Trophoblast cell (in vitro differentiated cells and primary cell): ENCODE measurements at places on chromosomes 13 and 19.

GRCh38 chr19:5664515-5664914, 15.8 kb downstream of the MICOS13 start:
- DNase-seq, result no peak

- DNase-seq, result no peak
These were observed 11.3 kb upstream of the RFC3 start for GRCh38 chr13:33806470-33807248.

DNA sequence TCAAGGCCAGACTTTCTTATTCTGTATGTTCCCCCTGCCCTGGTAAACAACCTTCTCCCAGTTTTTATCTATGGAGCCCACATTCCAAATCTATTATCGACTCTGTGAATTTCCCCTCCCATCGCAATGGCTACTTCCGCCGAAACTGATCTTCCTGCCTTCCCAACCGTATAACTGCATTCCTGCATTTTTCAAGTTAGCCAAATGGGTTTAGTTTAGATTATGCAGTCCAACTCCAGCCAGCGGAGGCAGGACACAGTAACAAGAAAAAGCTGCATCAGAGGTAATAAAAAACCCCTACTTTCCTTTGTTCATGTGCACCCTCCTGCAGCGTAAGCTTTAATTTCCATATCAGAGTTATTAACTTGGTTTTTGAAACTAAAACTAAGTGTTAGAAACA, 112.2 kb upstream of the ZNF91 start:
- no peak for DNase-seq

DNA sequence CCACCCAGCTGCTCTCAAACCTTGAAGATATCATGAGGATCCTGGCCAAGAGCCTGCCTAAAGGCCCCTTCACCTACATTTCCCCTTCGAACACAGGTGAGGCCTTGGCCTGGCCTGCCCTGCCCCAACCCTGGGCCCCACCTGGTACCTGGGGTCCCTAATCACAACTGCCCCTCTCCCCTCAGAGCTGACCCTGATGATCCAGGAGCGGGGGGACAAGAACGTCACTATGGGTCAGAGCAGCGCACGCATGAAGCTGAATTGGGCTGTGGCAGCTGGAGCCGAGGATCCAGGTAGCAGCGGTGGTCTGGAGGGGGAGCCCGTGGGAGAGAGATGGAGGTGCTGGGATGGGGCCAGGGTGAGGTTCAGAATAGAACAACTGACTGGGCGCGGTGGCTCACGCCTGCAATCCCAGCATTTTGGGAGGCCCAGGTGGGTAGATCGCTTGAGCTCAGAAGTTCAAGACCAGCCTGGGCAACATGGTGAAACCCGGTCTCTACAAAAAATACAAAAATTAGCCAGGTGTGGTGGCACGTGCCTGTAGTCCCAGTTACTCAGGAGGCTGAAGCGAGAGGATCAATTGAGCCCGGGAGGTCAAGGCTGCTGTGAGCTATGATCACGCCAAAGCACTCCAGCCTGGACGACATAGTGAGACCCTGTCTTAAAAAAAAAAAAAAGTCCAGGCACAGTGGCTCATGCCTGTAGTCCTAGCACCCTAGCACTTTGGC, 17.5 kb downstream of the DDX39A start:
- DNase-seq, result no peak

DNA sequence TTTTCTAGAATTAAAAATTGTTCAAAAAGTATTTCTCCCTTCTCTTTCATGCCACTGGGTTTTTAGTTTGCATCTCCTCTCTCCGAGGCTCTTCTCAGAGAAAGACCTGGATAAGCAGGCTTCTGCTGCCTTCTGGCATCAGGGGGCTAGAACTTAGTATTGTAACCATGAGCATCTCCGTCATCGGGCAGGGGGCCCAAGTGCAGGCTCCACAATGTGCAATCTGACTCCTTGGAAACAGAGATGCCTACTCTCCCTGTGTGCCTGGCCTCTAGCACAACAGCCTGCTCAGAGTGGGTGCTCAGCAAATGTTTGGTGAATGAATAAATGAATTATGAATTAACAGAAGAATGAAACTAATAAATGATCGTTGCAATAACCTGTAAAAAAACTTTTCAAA, 45.6 kb upstream of the MTIF3 start:
- no peak for DNase-seq

DNA sequence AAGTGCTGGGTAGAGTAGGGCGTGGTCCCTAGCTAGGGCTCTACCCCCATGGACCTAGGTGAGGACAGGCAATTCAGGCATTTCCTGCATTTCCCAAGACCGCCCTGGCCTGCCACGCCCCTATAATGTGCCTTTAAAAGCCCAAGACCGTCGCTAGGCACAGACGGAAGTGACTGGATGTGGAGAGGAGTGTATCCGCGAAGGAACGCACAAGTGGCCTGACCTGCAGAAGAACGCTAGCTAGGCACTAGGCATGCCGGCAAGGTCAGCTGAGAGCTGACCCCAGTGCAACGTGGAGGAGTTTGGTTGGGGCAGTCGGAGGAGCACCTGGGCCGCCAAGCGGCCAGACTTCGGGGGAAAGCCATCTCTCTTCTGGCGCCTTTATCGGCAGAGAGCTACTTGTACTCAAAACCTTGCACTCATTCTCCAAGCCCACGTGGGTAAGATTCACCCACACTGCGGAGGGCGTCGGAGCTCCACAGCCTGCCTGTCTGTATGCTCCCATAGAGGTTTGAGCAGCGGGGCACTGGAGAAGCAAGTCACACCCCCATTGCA, 370.0 kb downstream of the FGF9 start:
- peak; percentile 93 for DNase-seq

GRCh38 chr19:49469828-49470614, 4.0 kb upstream of the FLT3LG start:
- DNase-seq, result no peak

- no peak for DNase-seq
These were observed 37.6 kb downstream of the GRIK5 start for GRCh38 chr19:42032431-42032830.

GRCh38 chr13:47310401-47310800, 413.5 kb upstream of the HTR2A start:
- no peak for DNase-seq

DNA sequence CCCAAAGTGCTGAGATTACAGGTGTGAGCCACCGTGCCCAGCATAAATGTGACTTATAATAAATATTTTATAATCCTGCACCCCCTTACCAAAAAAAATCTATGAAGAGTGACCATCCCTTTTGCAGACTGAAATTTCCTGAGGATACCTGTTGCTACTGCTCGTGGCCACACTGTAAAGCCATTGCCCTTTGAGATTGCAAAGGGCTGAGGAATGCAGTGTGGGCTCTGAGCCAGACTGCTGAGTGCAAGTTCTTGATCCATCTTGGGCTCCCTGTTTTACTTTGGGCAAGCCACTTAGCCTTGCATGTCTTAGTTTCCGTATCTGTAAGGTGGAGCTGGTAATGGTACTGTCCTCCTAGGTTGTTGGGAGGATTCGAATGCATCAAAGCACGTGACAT, 23.4 kb downstream of the SIPA1L3 start:
- DNase-seq, result no peak

DNA sequence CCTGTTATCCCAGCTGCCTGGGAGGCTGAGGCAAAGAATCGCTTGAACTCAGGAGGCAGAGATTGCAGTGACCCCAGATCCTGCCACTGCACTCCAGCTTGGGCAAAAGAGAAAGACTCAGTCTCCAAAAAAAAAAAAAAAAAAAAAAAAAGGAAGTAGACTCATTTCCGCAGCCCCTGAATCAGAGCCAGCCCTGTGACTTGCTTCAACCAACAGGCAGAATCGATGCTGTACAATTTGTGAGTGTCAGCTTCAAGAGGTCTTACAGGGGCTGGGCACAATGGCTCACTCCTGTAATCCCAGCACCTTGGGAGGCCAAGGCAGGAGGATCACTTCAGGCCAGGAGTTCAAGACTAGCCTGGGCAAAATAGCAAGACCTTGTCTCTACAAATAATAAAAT, 12.8 kb downstream of the ANKRD27 start:
- no peak for DNase-seq

DNA sequence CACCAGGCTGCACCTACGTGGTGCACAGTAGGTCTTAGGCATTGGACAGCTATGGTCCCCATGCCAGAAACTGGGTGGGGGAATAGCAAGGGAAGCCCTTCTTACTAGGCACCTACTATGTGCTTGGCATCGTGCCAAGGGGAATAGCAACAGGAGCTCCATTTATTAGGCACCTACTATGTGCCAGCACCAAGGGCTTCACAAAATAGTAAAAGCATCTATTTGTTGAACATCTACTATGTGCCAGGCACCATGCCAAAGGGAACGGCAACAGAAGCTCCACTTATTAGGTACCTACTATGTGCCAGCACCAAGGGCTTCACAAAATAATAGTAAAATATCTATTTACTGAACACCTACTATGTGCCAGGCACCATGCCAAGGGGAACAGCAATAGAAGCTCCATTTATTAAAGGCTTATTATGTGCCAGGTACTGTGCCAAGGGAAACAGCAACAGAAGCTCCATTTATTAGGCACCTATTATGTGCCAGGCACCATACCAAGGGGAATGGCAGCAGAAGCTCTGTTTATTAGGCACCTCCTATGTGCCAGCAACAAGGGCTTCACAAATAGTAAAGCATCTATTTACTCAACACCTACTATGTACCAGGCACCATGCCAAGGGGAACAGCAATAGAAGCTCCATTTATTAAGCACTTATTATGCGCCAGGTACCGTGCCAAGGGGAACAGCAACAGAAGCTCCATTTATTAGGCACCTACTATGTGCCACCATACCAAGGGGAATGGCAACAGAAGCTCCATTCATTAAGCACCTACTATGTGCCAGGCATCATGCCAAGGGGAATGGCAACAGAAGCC, 108.5 kb downstream of the PTPRS start:
- DNase-seq, result no peak

DNA sequence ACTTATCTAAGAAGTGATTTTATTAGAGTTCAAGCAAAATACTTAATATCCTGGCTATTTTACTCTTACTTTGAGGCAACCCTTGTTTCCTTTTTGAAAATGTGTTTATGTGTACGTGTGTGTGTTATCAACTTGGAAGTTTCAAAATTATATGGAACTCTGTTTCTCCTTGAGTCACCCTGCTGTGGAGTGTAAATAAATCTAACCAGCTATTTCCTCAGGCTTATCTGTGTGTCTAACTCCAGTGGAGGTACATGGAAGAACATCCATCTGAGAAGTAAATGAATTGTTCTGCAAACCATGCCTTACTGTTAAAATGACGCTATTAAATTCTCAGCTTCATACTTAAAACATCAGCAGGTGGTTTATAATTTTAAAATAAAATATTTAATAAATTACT, 583.4 kb upstream of the SLITRK5 start:
- no peak for DNase-seq

DNA sequence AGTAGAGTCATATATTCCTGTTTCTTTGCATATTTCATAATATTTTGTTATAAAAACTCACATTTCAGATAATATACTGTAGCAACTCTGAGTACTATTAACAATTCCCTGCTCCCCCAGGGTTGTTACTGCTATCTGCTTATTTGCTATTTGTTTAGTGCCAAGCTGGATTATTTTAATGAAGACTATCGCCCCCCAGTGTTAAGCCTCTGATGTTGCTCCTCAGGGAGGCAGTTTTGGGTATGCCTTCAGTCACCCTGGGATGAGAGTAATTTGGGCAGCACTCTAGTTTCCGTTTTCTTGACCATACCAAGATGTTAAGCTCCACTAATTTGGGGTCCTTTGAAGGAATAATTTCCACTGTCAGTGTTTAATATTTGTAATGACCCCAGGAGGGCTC, 46.0 kb downstream of the MICU2 start:
- DNase-seq, result peak; percentile 20

GRCh38 chr13:98752467-98753290, at the start of gene SLC15A1:
Gene SLC15A1 (minus strand): TSS chr13:98752672. CDS start chr13:98752598, 74 bp downstream.
- no peak for DNase-seq

DNA sequence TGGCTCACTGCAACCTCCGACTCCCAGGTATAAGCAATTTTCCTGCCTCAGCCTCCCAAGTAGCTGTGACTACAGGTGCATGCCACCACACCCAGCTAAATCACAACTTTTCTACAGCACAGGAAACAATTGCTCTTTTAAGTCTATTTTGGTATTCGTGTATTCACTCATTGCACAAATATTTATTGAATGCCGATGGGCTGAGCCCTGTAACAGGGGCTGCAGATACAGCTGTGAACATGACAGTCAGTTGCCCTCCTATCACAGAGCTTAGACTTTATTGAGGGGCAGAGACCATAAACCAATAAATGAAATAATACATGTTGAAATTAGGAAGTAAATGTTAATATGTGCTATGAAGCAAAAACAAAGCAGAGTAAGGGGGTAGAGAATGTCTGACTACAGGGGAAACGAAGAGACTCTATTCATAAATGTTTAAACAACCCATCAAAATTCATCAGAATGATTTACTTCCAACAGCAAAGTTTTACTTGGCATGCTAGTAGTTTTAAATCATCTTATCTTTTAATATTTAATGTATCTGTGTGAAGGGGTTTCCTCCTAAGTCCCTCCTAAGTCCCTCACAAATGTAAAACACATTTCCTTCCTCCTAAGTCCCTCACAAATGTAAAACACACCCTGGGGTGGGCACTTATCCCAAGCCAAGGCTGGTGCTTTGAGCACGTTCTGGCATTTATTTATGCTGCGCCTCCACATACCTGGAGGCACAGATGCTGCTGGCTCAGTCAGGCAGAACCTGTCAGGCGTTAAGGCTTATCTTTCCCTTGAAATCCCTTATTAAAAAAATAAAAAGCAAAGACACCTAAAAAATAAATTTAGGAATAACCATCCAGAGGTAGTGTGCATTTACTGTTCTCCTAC, 140.8 kb downstream of the MIPEP start:
- no peak for DNase-seq

- no peak for DNase-seq
These were observed 2.0 kb downstream of the TTC9B start for GRCh38 chr19:40216013-40216776.

DNA sequence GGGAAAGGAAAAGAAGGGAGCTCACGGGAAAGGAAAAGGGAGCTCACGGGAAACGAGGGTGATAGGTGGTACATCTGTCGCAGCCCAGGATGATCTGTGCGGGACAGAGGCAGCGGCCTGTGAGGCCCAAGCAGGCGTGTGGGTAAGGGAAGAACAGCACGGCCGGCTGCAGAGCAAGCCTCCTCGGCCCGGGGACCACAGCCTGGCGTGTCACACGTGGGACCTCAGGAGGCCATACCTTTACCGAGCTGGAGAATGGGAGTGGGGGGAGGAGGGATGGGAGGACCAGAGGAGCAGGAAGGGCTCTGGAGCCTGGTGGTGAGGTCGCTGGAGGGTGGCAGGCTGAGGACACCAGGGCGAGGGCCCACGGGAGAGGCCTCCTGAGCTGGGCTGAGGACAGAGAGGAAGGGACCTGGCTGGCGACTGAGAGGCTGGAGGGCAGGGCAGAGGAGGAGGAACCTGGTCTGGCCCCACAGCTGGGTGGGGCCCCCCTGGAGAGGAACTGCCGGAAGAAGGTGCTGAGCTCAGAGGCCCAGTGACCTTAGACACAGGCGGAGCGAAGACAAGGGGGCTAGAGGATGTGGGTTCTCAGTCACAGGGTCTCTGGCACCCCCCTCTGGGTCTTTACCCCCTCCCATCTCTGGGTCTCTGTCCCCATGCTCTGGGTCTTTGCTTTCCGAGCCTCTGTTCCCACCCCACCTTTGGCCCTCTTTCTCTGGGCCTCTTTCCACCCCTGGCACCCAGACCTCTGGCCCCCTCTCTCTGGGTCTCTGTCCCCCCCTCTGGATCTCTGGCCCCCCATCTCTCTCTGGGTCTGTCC, 2.9 kb upstream of the FTL start:
- peak; percentile 46 for DNase-seq

- no peak for DNase-seq
These were observed 5.9 kb upstream of the S1PR5 start for GRCh38 chr19:10523135-10523636.
